Stimulated activated memory B cell treated with anti-CD40 and anti-IgM and Interleukin-4, amounts not matched to agents 10 μg/mL and 1 μg/mL and 100 μg/mL, for 72 hours (primary cell): ENCODE measurements at places on chromosomes 3 and 15.
A peak's percentile ranks its signal among the peaks of the same experiment; 100 is the strongest.

DNA sequence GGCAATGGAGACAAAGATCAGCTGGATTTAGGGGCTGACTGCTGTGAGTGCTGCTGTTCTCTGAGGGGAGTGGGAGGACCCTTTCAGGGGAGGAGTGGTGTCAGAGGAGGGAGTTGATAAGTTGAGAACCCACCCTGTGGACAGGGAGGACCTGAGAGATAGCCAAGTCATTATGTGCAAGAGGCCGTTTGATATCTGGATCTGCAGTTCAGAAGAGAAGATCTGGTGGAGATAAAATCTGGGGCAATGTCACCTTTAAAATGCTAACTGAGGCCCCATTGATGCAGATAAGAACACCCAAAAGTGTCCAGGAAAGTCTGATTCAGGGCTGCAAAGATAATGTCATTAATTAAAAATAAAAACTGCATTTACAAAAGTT is 256.1 kb upstream of the HES1 start:
- peak; percentile 17 for ATAC-seq

- no peak for ATAC-seq
Observed at GRCh38 chr3:195160257-195160898, 110.6 kb downstream of the XXYLT1 start.

GRCh38 chr3:72270072-72270681 is 485.2 kb upstream of the PROK2 start:
- no peak for ATAC-seq

GRCh38 chr15:64236156-64236894 is 73.5 kb upstream of the PPIB start:
- no peak for ATAC-seq

- no peak for ATAC-seq
Observed at GRCh38 chr3:18351823-18352744, 73.1 kb downstream of the SATB1 start.

DNA sequence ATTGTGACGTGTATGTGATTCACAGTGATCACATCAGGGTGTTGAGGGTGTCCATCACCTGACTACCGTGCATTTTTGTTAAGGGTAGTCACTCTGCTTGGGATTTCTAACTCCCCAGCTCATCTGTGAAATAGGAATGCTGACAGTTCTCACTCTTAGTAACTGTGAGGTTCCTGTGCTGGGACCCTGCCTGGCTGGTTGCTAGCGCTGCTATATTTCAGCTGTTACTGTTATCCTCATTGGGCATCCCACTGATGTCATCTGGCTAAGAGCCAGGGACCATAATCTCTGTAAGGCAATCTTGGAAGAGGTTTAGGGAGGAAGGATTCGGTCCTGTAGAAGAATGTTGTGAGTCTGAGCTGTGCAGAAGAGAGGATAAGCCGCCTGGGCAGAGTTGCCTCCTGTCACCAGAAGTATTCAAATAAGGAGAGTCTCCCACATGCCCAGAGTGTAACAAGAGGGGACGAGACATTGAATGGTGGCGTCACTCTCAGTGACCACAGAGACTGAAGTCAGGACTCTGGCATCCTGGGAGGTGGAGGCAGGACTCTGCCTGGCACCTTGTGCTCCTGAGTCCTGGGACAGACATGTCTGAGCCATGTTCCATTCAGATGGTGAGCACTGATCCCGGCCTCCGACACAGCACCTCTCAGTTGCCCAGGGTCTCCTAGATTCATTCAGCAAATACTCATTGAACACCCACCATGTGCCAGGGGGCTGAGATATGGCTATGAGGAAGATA is 52.2 kb downstream of the FBLN2 start:
- ATAC-seq, result no peak

DNA sequence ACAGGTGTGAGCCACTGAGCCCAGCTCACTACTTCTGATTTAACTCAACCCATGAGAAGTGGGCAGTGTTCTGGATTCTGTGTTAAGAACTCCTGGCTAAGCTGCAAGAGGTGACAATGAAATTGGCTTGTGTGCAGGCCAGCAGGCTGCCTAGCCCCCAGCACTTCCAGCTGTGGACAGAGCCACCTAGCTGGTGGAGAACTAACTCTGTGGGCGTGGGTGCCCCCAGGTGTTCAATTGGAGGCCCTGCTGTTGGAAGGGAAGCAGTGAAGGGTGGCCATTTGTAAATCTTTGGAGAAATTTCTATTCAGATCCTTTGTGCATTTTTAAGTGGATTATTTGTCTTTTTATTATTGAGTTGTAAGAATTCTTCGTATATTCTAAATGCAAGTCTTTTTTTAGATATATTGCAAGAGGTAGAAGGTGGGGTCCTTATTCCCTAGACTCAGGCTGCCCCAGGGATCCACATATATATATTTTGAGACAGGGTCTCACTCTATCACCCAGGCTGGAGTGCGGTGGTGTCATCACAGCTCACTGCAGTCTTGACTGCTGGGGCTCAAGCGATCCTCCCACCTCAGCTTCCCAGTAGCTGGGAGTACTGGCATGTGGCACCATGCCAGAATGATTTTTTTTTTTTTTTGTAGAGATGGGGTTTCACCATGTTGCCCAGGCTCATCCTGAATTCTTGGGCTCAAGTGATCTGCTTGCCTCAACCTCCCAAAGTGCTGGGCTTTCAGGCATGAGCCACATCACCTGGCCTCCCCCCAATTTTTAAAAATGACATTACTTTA is 7.2 kb upstream of the SCAMP5 start:
- ATAC-seq, result no peak

- no peak for ATAC-seq
Observed at GRCh38 chr15:29612701-29613100, 209.6 kb downstream of the TJP1 start.

DNA sequence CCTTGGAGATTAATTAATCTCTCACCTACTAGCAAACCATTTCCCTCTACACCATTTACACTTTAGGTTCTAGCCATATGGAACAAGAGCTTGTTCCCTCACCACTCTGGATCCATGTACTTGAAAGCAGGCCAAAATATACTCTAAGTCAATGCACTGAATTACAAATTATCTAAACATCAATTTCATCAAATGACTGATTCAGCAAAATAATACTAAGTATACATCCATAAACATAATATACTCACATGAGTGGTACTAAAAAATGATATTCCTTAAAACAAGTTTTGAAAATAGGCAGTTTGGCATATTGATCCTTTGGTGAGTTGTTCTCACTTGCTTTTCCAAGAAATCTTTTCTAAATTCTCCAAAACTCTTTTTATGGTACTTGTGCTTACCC is 459.7 kb upstream of the ZNF385D start:
- ATAC-seq, result no peak

DNA sequence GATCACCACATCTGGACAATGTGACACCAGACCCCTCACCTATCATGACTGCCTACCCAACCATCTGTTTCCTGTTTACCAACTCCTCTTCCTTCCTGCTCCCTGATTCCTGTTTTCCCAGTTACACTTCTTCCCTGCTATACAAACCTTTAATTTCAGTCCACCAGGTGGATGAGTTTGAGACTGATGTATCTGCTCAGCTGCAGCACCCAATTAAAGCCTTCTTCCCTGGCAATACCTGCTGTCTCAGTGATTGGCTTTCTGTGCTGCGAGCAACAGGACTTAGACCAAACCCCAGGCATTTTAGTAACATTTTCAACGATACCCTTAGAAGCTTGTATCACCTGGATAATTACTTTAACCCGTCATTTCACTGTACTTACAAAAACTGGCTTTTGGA is 968.2 kb upstream of the NR2F2 start:
- ATAC-seq, result no peak

GRCh38 chr3:62133015-62133414 is 240.3 kb downstream of the FEZF2 start:
- ATAC-seq, result no peak

DNA sequence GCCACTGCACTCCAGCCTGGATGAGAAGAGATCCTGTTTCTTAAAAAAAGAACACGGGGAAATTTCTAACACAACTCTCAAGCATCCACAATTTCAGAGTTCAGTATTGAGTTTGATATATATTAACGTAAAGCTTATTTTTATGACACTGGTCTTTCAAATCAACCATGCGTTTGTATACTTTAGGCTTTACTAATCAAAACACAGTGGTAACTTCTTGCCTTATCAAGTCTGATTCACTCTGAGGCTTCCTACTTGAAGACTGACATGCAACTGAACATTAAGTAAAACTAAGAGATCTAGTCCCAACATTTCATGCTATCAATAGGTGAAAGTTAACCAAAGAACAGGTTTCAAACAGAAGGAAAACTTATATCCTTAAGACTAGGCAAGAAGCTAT is 46.7 kb downstream of the PRTG start:
- ATAC-seq, result no peak

DNA sequence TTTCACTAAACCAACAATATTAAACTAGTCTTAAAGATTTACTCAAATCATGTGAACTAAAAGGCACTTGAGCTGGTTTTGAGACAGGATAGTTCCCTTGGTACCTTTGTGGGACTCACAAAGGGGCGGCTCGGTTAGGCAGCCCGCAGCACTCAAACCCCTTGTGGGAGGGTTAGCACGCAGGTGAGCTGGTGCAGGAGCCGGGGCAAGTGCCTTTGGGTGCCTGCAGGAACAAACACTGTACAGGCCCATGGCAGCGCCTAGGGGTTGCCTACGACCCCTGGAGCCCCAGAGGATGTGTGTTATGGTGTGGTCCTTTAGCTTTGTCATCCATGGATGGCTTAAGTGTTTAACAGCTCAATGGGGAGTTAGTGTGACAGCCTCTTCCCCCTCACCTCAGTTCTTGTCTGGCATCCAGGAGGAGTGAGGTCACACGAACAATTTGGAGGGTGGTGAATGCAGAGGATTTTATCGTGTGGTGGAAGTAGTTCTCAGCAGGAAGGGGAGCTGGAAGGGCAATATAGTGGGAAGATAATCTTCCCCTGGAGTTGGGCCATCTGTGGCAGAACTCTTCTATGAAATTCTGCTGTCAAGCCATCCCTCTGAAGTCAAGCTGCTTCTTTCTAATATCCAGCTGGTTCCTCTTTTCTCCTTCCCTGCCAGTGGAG is 470.9 kb downstream of the RBMS3 start:
- no peak for ATAC-seq

DNA sequence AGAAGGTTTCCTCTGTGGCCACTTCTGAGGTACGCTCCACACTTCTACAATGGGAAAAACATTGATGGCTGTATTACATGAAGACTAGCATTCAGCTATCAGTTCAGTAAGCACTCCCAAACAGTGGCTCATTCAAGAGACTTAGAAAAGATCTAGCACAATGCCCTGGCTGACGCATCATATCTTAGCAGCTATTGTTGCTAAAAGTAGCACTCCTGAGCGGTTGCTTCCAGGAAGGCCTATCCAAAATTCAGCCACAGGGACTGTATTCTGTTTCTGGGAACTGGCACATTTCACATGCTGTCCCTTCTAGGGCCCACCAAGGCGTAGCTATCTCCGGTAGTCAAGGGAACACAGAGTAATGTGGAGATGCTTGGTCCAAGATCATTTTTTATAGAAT is 21.2 kb upstream of the SPRED1 start:
- ATAC-seq, result no peak

- ATAC-seq, result peak; percentile 36
Observed at GRCh38 chr3:108117241-108117775, 26.5 kb upstream of the CD47 start.

GRCh38 chr15:50821476-50821875 is 56.0 kb upstream of the SPPL2A start:
- ATAC-seq, result no peak

DNA sequence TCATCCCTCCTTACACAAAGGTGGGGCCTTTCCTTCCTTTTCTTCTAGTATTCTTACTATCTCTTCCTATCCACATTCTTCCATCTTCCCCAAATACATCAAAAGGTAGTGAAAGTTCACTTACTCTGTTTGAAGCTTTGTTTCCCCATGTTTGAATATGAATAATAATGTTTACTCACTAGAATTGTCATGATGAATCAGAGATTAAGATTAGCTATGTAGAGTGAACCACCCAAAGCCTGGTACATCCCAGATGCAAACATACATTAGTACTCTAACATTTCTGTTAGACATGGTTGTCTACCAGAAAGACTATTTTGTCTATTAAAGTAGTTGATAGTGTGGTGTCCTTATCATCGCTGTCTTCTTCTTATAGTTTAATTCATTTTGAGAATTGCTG is 327.1 kb upstream of the TBC1D5 start:
- ATAC-seq, result no peak

GRCh38 chr15:92821491-92822116 is 78.5 kb upstream of the CHD2 start:
- peak; percentile 18 for ATAC-seq

- no peak for ATAC-seq
Observed at GRCh38 chr3:181687190-181687589, 24.5 kb upstream of the SOX2 start.

- no peak for ATAC-seq
Observed at GRCh38 chr3:3196148-3196861, 16.8 kb upstream of the CRBN start.

- ATAC-seq, result no peak
Observed at GRCh38 chr3:71492974-71493771, 90.4 kb downstream of the FOXP1 start.

- ATAC-seq, result no peak
Observed at GRCh38 chr3:185623939-185624665, 38.0 kb downstream of the SENP2 start.

DNA sequence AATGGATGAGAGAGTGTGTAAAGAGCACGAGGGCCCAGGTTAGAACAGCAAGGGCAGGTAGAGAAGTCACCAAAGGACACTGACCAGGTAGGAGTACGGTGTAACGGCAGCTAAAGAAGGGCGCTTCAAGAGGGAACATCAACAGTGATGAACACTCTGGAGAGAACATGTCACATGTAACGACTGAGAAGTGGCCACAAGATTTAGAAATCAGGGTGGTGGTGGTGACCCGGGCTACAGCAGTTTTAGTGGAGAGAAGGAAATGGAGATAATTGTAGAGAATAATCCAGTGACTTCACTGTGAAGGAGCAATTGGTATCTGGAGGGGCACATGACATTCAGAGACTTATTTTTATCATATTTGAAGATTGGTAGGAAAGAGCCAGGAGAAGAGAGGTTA is 1.2 kb upstream of the C15orf40 start:
- no peak for ATAC-seq

DNA sequence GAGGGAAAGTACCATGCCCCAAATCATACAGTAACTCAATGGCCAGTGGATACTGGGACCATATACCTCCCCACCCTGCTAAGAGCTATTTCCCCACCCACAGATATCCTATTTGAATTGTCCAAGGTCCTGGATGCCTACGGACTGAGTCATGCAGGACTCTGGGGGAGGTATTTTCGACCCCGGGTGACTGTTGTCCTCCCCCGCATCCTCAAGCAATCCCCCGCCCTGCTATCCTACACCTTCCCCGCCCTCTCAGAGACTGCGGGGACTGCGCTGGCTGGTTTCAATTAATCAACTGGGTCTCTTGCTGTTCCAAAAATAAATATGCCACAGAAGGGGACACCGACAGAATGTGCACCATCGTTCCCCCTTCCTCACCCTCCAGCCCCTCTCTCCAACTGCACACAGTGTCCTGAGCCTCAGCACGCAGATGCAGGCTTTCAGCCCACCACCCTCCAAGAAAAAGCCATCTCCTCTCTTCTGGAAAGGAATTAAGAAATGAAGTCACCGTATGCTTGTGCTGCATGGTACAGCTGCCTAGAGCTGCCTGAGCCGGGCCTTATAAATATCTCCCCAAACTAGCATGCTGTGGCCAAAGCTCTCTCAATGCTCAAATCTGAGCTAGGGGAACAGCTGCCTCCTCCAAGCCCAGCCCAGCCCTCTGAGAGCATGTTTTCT is 8.1 kb downstream of the CAV3 start:
- no peak for ATAC-seq
